NCI-H1417 treated with DMSO at 0.1 percent for 48 hours (cell line): ENCODE measurements at places on chromosomes 1 and 21.

DNA sequence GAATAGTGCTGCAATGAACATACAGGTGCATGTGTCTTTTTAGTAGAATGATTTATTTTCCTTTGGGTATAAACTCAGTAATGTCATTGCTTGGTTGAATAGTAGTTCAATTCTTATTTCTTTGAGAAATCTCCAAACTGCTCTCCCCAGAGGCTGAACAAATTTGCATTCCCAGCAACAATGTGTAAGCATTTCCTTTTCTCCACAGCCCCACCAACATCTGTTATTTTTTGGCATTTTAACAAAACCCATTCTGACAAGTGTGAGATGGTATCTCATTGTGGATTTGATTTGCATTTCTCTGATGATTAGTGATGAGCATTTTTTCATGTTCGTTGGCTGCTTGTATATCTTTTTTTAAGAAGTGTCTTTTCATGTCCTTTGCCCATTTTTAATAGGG is 21.9 kb upstream of the EEIG2 start:
- no peak for DNase-seq

- DNase-seq: no peak
Measured at GRCh38 chr21:41091616-41092015, 76.3 kb upstream of the BACE2 start.

GRCh38 chr1:55986003-55986402 is 593.4 kb downstream of the PLPP3 start:
- no peak for DNase-seq

DNA sequence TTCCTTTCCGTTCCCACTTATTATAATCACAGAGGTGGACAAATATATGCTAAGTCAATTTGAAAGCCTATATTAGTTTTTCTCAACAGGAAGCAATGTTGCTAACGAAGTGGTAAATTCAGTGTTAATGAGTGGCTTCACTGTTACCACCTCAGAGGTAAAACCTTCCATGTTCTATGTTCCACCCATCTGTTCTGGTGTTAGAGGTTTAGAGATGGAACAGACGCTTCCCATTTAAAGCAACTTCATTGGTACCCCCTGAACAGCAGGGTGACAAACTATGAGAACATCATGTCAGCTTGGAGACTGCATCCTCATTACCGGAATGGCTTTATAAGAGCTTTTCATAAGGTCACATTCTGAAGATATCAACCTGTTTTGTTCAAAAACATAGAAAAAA is 77.9 kb downstream of the ZNF644 start:
- no peak for DNase-seq

DNA sequence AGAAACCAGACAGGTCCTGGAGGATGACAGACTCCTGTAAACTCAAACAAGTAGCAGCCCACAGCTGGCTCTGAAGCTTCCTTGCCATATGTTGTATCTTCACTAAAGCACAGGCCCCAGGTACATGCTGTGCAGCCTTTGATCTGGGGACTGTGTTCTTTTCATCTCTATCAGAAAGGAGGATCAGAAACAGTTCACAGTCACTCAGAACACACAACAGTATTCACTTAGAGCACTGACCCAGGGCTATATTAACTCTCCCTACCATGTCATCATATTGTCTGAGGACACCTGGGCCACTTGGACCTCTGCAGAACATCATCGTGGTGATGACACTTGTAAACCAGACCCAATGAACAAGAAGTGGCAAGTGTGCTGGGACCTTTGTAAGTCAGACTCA is 222.0 kb downstream of the SETD4 start:
- no peak for DNase-seq

DNA sequence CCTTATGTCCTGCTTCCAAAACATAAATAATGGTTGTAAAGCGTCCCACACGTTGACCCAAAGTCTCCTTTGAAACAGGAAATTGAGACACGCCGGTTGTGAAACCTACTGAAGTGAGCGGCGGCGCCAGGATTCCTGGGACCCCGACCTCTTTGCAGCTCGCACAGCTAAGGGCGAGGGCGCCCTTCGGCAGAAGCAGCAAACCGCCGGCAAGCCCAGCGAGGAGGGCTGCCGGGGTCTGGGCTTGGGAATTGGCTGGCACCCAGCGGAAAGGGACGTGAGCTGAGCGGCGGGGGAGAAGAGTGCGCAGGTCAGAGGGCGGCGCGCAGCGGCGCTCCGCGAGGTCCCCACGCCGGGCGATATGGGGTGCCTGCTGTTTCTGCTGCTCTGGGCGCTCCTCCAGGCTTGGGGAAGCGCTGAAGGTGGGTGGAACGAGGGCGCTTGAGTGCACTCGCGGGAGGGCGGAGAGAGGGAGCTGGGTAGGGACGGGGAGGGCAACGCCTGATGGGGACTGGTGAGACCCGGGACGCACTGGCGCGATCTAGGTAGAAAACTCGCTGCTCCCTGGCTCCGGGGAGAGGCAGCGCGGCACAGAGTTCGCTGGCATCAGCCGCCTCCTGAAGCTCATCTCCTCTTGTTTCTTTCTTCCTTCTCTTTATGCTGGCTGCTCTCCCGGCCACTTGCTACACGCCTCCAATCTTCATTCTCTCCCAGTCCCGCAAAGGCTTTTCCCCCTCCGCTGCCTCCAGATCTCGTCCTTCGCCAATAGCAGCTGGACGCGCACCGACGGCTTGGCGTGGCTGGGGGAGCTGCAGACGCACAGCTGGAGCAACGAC is at the start of gene CD1D:
CD1D (plus strand) TSS at position 155 of the 836 bp plus-strand sequence; CDS start at position 362, 207 bp downstream.
- no peak for DNase-seq

GRCh38 chr1:156247460-156248322 is at the start of gene PAQR6:
PAQR6 (minus strand) TSS chr1:156248056; CDS start chr1:156246731, 1,325 bp downstream.
- DNase-seq: no peak

GRCh38 chr1:6745073-6745472 is 40.2 kb upstream of the CAMTA1 start:
- DNase-seq: no peak

- DNase-seq: no peak
Measured at GRCh38 chr1:232452736-232453440, 177.0 kb downstream of the SIPA1L2 start.

DNA sequence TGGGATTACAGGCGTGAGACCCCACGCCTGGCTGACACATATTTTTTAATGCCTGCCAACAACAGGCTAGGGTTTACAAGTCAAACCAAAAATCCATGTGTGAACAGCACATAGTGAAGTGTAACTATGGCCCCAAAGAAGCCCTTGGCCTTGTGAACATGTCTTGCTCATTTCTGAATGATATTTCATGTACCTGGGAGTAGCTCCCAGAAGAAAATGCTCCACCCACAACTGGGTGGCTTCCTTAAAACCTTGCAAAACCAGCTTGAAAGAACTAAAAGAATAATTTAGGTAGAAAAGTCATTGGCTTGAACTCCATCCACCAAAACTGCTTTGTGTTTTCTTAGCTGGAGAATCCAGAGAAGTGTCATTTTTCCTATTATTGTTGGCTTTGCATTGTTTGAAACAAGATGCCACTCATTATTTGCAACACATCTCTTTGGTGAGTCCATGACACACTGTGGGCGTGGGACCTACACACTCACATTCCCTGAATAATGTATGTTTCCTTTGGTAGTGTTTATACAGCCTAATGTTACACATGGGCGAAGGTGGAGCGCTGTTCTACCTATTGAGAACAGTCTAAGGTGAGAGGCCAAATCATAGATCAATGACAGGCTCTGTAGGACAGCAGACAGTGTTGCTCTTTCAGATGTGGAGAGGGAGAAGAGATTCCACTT is 28.5 kb upstream of the SDE2 start:
- no peak for DNase-seq

DNA sequence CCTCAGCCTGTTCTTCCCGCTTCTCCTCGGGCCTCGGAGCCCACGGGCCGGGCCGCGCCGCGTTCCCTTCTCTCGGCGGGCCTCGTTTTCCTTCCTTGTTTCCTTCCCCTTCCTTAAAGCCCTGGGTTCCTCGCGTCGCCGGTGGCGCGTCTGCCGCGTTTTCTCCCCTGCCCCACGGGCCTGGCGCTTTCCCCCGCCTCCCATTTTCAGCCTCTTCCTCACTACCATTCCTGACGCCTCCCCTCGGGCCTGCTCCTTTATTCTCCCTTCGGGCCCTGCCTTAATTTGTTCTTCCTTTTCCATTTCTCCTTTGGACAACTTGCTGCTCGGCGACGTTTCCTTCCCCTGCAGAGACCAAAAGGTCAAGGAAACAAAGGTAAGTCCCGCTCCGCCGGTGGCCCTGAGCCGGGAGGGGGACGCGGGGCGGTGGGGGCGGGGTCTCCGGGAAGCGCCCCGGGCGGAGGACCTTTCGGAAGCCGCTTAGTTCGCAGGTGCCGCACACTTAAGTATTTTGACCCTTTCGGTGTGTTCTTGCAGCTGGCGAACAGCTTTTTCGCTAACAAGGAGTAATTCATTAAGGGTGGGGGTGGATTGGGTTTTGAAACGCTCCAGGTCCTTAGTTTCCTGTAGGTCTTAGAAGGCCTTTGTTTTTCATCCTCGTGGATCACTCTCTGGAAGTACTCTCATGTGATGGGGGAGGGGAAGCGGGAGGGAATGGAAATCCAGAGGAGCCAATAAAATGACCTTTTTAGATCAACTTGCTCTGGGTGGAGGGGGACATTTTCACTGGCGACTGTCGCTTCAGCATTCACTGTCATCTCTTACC is 780 bp downstream of the YTHDF2 start:
- DNase-seq: peak; percentile 2

GRCh38 chr1:23999156-23999671 is 19.1 kb upstream of the SRSF10 start:
- DNase-seq: no peak
